ENCODE measurements at places on chromosomes 16 and 17.
A peak's percentile ranks its signal among the peaks of the same experiment; 100 is the strongest.

DNA sequence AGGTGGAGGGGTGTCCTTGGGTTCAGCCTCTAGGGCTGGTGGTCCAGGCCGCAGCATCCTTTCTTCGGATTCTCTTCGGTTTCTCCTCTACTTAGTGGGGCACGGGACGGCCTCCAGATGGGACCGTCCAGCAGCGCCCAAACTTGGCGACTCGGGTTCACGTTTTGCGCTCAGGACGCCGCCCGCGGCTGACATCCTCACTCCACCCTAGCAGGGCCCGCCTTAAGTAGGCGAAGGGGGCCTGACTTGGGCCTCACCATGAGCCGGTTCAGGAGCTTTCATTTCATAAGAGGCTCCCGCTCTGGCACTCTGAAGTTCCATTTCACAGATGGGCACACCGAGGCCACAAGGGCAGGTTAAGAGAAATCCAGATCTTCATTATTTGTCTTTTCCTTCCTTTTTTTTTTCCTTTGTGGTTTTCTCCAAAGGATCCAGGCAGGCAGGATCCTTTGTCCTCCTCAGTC, 141.2 kb downstream of the SEC14L1 start:
- no peak for DNase-seq

DNA sequence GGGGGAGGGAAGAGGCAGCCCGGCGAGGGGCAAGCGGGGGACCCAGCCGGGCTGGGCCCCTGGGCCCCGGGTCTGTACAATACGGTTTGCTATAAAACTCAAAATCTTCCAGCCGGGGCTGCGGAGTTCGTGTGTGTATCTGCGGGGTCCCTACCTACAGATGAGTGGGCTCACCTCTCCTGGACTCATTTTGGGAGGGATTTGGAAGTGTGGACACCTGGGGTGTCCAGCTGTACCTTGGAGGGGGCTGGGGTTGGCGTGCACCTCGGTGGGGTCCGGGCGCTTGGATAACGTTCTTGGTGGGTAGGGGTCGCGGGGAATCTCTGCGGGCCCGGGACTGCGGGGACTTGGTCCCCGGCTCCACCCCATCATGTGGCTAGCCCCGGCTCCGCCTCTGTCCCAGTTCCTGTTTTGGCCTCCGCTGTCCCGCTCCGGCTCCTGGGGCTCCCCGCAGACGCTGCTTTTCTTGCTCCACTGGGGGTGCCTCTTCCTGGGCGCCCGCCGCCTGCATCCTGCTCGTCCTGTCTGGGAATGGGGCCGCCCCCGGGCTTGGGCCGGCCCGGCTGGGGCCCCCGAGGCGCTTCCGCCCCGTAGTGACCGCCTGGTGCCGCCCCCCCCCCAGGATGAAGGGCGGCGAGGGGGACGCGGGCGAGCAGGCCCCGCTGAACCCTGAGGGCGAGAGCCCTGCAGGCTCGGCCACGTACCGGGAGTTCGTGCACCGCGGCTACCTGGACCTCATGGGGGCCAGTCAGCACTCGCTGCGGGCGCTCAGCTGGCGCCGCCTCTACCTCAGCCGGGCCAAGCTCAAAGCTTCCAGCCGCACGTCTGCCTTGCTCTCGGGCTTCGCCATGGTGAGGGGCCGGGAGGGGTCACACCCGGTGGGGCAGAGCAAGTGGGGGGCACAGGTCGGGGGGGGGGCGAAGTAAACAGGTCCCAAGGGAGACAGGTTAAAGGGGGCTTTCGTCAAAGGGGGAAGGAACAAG, at the start of gene ORAI3:
TSS of gene ORAI3 (plus strand) at position 402 of the 983 bp plus-strand sequence. CDS start at position 624, 222 bp downstream.
- peak; percentile 61 for DNase-seq

- DNase-seq, result peak; percentile 31
These were observed at the start of gene SEC14L1 for GRCh38 chr17:77140878-77141767. TSS of gene SEC14L1 (plus strand) at chr17:77140969. CDS start at chr17:77143597, 2,628 bp downstream.

DNA sequence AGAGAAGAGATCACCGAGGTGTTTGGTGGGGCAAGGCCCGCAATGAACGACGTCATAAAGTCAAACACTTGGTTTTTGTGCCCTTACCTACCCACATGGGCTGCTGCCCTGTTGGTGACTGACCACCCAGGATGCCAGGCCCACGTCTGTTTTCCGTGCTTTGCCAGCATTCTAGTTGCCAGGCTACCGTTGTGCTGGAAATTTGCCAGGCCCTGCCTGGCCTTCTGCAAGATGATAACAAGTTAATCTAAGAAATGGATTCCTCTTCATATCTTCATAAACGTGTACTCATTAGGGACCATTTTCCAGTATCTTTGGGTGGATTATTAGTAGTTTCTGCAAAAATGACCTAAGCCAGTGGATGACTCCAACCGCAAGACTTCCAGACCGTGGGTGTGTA, 35.4 kb downstream of the SLC6A4 start:
- DNase-seq, result no peak

- DNase-seq, result no peak
These were observed 1140.2 kb downstream of the CDH11 start for GRCh38 chr16:63981639-63982038.

GRCh38 chr16:1311738-1312466, 2.5 kb downstream of the UBE2I start:
- no peak for DNase-seq

DNA sequence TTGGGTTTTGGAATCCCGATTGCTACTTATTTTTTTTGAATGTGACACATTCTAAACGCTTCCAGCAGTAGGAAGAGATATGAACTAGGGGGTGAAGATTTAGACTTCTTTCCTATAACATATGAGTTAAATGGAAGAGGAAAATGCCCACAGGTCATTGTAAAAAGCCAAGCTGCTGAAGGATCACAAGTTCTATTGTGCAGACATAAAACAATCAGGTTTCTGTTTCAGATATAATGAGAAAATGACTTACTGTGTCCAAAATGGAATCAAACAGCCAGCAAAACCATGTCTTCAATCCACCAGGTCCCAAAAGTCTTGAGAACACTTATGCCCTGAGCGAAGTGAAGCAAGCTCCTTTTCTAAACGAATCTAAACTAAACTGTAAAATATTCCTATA, 157.0 kb upstream of the SOX9 start:
- no peak for DNase-seq

DNA sequence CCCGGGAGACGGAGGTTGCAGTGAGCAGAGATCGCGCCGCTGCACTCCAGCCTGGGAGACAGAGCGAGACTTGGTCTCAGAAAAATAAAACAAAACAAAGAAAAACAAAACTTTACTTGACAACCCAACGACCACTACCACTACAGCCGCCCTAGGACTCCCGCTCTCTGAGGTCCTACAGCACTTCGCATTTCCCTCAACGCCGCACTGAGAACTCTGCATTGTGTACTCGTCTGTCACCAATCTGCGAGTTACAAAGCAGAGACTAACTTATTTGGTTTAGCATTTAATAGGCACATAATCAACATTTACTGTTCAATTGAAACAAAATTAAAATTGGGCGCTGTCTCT, 479 bp upstream of the ZNF207 start:
- DNase-seq, result peak; percentile 27

- peak; percentile 70 for DNase-seq
These were observed 1.7 kb upstream of the DLX3 start for GRCh38 chr17:49996495-49997300.

- DNase-seq, result no peak
These were observed 56.6 kb upstream of the NLK start for GRCh38 chr17:27985736-27986399.

GRCh38 chr16:86593913-86594620, 15.7 kb downstream of the FOXL1 start:
- DNase-seq, result no peak

- DNase-seq, result no peak
These were observed at the start of gene MIF4GD for GRCh38 chr17:75270966-75271232. TSS of gene MIF4GD (minus strand) at chr17:75271231. CDS start at chr17:75270195, 1,036 bp downstream.

Measured in activated CD4-positive, alpha-beta T cell treated with anti-CD3 and anti-CD28 coated beads, Interleukin-2, amount 50 U/mL, for 48 hours (primary cell).